SHP77 treated with DMSO at 0.1 percent for 48 hours (cell line): ENCODE measurements at places on chromosomes 3 and 15.

GRCh38 chr3:69665026-69665737 is 74.1 kb upstream of the MITF start:
- peak; percentile 19 for DNase-seq

DNA sequence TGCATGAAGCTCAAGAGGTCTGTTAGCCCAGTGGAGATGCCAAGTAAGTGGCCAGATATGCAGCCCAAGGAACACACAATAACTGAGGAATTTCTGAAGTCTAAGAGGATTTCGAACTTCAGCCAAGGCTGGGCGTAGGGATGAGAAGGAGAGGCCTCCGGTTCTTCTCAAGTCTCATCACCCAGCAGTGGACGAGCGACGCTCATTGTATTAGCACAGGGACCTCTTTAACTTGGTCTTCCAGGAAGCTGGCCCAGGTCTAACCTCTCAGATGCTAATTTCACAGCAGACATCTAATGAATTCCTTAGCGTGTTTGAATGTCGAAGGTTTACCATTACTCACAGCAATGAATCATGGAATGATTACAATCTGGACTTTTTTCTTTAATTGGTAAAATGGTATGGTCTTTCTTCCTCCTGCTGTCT is 85.0 kb downstream of the HES1 start:
- no peak for DNase-seq

DNA sequence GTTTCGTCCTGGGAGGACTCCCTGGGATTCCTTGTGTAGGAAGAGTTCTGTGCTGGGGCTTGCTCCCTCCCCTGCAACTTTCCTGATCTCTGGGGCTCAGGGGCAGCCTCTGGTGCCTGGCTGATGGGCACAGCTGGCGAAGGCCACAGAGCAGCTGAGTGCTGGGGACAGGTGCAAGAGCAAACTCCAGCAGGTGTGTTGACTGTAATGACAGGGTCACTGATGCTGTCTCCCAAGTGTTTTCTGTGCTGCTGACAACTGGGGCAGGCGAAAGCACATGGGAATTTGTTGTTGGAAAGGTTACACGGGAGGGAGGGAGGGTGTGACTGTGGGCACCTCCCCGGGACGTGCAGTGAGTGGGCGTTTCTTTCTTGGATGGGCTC is 21.6 kb downstream of the CPN2 start:
- DNase-seq: no peak

GRCh38 chr3:67558426-67558825 is 96.0 kb downstream of the SUCLG2 start:
- no peak for DNase-seq

DNA sequence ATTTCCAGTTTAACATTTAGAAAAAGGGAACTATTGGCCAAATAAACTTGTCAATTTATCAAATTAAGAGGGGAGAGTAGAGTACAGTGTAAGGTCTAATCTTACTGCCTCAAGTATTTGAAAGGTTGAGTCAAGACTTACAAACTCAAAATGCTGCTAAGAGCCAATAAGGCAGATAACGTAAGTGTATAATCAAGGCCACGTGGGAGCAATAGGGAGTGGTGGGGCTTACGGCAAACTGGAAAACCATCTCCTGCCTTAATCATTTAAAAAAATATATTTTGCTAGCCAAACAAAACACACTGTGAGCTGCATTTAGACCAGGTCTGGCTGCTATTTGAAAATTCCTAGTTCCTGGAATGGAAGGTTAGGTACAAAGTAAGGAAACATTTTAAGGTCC is 107.3 kb upstream of the FRMD4B start:
- no peak for DNase-seq

- DNase-seq: no peak
These were observed 12.5 kb downstream of the RAB27A start for GRCh38 chr15:55277116-55277564.

DNA sequence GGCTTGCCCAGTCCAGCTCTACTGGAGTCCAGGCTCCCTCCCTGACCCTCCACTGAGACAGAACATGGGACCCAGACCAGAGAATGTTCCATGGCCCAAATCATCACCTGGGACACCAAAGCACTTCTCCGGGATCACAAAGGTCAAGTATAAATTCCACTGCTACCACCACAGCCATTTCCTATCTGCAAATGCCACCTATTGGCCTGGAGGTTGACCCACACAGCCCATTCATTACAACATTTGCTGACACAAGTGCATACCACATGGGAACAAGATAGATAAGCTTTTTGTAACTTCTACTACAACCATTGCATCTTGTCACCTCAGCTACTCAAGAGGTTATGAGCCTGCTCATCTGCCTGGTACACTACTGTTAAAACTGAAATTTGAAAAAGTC is 126.8 kb upstream of the NECTIN3 start:
- no peak for DNase-seq

GRCh38 chr3:21330293-21330692 is 420.7 kb downstream of the ZNF385D start:
- DNase-seq: no peak

DNA sequence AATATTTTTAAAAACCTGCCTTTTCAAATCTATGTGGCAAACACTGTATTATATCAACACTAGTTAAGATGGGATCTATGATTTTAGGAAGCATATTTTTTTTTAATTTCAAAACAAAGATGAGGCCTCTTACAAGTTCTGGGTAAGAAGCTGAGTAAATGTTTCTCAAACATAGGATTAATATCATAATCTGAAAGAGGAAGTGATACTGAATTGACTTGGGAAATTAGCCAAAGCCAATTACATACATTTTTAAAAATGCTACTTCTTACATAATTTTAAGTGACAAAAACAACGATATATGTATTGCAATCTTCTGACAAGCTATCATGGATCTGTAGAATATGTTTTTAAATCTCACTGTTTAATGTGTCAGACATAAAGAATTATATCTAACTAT is 135.1 kb upstream of the UBP1 start:
- no peak for DNase-seq

DNA sequence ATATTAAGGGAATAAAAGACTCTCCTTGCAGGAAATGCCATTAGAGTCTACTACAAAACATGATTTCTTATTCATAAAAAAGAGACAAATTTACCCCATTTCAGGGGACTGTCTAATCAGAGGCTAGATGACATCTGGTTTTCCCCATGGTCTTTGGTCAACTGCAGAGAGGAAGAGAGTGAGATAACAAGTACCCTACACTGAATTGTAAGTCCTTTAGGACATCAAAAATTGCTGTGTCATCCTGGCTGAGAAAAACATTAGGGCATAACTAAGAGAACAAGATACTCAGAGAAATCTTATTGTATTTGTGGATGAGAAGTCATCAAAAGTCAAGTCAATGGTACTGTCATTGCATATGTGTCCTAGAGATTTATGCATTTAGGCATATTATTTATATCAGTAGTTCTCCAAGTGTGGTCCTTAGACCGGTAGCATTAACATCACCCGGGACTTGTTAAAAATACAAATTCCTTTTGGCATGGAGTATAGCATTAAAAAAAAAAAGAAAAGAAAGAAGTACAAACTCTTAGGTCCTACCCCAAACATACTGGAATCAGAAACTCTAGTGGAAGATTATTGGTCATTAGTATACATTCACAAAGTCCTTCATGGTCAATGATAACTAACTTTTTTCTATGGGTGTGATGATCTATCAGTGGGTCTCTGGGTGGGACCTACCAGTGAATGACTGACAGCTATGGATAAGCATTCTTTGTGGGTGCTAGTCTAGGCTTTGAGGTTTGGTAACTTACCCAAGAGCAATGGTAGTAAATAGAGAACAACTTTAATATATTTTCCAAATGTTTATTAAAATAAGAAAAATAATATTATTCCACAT is 29.0 kb upstream of the TBC1D5 start:
- DNase-seq: no peak

GRCh38 chr3:44340058-44340395 is 1.5 kb downstream of the TCAIM start:
- no peak for DNase-seq

- DNase-seq: no peak
These were observed 105.3 kb downstream of the LSM3 start for GRCh38 chr3:14283813-14284438.

- DNase-seq: no peak
These were observed 3.5 kb downstream of the FAM174B start for GRCh38 chr15:92651877-92652575.

DNA sequence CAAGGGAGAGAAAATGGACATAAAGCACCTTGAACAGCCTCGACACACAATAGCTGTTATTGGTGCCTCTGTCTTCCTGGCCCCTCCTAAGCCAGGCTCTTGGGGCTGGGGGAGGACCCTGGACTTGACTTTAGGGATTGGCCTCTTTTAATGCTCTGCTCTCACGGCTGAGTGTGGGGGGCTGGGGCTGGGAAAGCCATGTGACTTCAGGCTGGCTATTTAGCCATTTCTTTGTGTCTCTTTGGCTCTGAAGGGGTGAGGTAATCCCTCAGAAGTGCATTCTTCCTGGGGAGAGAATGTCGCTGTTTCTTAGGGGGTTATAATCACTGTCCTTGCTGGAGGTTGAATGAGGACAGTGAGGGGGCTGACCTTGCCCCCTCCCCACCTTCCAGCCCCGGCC is 26.2 kb downstream of the MAGEF1 start:
- no peak for DNase-seq

GRCh38 chr15:51496246-51496645 is 126.3 kb downstream of the DMXL2 start:
- DNase-seq: no peak

DNA sequence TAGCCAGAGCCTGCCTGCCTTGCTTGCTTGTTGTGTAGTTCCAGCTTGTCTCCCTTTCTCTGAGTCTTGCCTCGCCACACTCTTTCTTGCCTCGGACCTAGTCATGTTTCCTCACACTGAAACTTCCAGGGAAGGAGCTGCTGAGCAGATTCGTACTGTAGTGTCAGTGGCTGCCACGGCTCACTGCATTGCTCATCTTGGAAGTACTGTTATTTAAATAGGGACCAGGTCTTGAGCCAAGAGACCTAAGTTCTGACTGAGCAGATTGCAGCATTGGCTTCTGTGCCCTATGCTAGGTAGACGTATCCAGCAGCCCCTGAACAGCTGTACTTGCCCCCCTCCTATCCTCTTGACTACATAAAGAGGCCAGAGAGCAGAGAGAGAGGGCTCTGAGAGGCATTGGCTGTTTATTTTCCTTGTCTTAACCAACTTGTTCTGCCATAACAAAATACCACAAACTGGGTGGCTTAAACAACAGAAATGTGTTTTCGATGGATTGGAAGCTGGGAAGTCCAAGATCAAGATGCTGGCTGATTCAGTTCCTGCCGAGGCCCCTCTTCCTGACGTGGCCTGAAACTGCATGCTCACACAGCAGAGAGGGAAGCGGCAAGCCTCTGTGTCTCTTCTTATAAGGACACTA is 5.8 kb upstream of the RARRES1 start:
- DNase-seq: no peak

GRCh38 chr3:52311576-52312119 is 4.5 kb upstream of the DNAH1 start:
- peak; percentile 61 for DNase-seq

GRCh38 chr15:85631018-85631417 is 163.7 kb downstream of the KLHL25 start:
- no peak for DNase-seq

GRCh38 chr15:98946301-98947255 is 61.0 kb downstream of the PGPEP1L start:
- DNase-seq: no peak

DNA sequence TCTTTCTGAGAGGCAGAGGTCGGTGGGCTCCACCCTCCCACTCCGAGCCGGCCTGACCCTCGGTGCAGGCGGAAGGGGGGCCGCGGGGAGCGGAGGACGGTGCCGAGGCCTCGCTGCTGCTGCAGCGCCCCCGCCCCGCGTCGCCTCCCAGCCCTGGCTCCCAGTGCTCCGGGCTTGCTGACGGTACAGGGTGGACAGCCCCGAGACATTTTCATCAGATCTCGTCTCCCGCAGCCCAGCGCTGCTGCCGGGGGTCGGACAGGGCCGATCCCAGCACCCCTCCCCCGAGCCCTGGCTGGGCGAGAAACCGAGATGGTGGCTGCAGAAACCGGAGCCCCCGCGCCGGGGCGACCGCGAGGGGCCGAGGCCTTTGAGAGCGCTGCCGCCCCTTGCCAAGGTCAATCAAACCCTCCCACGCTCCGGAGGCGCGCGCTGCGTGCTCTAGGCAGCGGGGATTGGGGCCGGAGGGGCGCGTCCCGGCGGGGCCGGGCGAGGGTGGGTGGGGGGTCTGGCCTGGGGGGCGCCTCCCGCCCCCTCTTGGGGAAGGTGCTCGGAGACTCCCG is 42.5 kb downstream of the EPHB3 start:
- DNase-seq: no peak

DNA sequence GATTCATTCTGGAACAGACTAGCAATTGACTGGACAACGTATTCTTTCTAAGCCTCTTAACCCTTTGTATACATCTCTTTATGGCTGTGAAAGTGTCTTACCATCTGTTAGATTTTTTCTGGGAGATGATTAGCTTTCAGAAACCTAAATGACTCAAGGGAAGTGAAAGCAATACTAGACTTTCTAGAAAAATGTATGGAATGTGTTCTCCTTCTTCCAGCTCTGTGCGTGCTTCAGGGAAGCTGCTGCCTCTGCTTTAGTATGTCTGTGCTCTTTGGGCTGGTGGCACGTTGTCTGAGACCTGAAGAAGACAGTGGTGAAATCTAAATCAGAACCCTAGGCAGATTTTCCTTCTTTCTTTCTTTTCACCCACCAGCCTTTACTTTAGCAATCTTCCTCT is 89.5 kb downstream of the ITPR1 start:
- no peak for DNase-seq

DNA sequence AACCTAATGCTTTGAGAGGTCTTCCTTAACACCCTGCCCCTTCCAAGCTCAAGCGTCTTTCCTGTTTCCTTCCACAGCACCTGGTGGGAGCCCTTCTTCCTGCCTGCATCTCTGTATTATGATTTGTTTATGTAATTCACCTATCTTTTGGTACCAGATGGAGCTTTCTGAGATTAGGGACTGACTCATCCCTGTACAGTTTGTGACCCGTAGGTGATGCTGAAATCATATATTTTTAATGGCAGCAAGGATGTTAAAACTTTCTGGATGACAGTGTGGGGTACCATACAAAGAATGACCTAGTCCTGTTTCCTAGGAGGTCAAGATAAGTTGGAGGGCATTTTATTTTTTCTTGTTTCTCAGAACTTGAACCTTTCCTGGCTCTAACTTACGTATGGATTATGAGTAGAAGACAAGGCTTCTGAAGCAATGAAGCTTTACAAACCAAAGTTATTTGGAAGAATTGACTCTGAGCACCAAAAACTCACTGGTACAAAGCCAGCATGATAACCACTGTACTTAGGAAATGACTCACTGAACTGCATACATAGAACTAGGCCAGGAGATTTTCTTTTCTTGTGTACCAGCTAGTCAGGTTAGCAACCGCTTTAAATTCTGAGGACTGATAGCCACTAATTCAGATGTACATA is 46.6 kb downstream of the HHLA2 start:
- DNase-seq: no peak

DNA sequence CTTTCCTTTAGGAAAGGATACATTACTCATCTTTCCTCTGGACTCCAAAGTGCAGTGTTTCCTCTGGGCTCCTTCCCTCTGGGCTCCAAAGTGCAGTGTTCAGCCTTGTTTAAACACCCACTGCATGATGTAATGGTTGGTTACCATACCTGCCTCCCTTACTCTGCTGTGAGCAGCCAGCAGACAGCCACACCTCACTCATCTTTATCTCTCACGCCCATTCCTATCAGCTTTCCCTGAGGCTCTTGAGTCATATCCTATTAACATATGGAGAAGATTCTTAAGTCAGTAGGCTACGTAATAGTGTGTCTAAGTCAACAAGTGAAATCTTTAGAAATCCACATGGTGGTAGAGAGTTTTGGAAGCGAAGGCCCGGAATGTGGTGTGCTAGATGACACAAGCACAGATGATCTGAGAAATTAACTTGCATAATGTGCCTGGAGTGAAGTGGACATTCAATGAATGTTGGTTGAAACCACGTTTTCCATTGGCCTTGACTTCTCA is 97.2 kb upstream of the CTNNB1 start:
- no peak for DNase-seq

GRCh38 chr3:33067484-33067883 is 29.5 kb downstream of the GLB1 start:
- no peak for DNase-seq
